ENCODE measurements at places on chromosomes 5 and 9.
A peak's percentile ranks its signal among the peaks of the same experiment; 100 is the strongest.

DNA sequence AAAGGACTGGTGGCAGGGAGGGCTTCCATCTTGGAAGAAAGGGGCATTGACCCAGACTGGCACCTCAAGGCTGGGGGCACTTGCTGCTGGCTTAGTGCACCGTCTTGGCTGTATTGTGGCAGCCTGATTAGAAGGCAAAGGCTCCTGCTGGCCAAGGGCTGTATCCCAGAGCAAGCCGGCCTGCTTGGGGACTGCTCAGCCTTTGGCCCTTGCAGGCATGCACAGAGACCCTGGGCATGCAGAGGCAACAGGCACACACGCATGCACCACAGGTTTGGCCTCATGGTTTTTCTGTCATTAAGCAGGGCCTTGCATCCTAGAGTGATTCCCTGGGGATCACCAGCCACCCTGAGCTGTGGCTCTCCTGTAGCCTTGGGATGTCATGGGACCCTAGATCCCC, 29.0 kb downstream of the PITX1 start:
- no peak for DNase-seq

DNA sequence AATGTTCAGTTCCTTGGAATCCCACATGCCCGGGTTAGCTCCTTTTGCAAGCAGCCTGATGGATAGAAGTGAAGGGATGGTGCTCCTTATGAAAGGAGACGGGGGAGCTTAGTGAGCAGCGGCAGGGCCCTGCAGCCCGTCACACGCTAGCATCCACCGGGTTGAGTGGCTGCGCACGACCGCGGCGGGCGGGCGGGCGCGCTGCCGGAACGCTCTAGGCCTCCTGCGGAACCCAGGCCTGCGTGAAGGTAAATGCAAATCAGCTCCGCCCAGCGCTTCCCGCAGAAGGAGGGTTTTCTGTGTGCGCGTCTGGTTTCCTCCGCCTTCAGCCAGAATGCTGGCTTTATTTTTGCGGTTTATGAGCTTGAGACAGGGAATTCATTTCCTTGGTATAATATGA, 19.8 kb downstream of the IL12B start:
- no peak for DNase-seq

DNA sequence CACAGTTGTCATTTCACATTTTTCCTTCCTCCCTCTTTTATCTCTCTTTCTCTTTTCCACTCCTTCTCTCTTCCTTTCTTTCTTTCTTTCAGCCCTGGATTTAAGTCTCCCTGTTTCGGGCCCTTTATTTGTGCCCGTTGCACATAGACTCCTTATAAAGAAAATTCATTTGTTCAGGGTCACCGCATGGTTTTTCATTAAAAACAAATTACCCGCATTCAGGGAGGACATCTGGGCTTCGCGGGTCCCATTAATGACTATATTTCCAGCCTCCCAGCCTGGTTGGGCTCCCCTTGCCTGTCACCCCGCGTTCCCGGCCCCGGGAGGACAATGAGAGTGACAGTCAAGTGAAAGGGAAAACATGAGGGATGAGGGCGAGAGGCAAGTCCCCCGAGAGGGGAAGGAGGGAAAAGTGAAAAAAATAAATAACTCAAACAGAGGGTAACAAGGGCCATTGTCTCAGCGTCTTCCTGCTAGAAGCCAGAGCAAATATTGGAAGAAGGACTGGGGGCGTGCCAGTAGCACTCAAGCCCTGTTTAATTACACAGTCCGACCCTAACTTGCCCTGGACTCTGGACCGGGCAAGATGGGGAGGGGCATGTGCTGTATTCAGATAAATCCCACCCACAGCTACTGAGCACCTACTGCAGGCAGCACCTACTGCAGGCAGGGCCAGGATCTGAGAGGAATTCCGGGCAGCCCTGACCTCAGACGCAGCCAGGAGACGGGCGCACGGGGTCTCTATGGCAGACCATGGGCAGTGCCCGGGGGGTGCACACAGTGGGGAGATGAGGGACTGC, 166.2 kb downstream of the PAX5 start:
- DNase-seq = no peak

GRCh38 chr9:68704498-68704813, 584 bp upstream of the PIP5K1B start:
- no peak for DNase-seq

DNA sequence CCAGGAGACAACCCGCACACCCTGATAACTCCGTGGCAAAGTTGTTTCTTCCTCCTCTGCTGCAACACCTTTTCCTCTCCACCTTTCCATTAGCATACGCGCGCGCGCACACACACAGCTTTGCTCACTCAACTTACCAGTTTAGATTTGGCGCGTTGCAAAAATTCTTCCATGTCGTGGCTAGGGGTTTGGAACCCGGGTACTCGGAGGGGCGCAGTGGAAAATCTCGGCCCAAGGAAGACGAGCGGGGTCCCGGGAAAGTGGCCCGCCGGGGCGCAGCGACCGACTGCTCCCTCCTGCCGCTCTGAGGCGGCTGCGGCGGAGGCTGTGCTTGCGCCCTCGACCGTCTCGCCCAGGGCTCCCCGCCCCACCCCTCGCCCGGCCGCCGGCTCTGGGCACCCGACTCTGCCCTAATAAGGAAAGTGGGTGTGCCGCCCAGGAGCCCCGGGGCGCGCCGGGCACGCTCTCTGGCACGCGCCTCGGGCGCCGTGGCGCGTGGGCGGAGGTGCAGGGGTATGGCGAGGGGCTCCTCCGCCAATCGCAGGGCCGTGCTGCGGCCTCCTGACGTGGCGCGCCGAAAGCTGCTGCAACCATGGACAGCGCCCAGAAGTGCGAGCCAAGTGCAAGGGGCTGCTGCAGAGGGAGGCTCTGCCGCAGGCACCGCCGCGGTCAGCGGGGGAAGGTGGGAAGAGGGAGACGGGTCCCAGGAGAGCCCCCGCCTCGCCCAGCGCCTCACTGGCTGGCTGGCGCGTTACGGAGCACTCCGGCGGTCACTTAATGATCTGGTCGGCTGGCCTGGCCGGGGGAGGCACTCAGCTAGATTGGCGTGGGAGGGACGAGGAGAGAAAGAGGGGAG, at the start of gene PRUNE2:
Gene PRUNE2 (minus strand): TSS at position 324 of the 856 bp plus-strand sequence. CDS start 151 bp downstream, at position 173.
- DNase-seq = peak; percentile 56

- no peak for DNase-seq
Observed at GRCh38 chr9:134182554-134183085, 18.3 kb upstream of the RNU6ATAC start.

- no peak for DNase-seq
Observed at GRCh38 chr5:175059687-175060211, 335.4 kb downstream of the MSX2 start.

- no peak for DNase-seq
Observed at GRCh38 chr5:128234928-128235641, 151.5 kb downstream of the SLC12A2 start.

GRCh38 chr9:80146466-80146865, 574.7 kb downstream of the TLE4 start:
- no peak for DNase-seq

GRCh38 chr5:138243794-138244193, 30.6 kb downstream of the GFRA3 start:
- DNase-seq = no peak

Data from fibroblast of skin of left quadriceps (primary cell).